ENCODE measurements at places on chromosomes 4 and X.

- no peak for DNase-seq
Measured at GRCh38 chrX:41705680-41706374, 17.1 kb downstream of the GPR34 start.

DNA sequence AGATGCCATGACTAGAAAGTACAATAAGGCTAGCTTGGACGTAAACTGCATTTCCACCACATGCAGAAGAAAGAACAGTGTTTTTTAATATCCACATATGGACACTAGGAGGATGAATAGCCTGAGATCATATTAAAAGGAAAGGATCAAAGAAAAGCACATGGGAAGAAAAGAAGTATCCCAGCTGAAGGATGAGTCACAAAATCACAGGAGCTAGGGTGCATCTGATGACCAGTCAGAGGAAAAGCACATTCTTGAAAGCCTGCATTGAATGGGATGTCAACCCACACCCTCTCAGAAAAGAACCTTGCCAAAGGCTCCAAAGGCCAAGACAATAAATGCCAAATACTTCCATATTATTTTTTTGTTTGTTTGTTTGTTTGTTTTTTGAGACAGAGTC, 56.8 kb upstream of the PRDX4 start:
- DNase-seq: no peak

DNA sequence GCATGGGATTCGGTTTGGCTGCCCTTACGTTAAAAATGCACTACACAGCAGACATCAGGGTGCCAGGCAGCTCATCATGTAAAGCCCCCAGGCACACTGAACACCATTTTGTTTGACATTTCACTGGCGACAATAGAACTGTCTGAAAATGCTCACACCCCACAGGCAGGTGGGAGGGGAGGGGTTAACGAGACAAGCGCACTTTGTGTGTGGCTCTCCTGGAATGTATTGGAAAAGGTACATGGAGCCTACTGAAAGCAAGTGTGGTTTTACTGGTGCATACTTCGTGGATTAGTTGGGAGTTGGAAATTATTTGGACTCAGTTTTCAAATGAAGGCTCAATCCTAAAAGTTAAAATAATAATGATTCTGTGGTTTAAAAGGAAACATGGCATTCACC, 31.6 kb upstream of the PPARGC1A start:
- no peak for DNase-seq

DNA sequence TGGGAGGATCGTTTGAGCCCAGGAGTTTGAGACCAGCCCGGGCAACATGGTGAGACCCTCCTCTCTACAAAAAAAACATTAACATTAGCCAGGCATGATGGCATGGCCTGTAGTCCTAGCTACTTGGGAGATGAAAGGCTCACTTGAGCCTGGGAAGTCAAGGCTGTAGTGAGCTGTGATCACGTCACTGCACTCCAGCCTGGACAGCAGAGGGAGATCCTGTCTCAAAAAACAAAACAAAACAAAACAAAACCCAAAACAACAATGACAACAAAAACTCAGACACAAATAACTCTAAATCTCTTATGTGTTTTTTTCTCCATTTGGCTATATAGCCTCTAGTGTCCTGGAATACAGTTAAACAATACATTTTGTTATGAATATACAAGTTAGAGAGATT, 127.3 kb upstream of the STK26 start:
- DNase-seq: no peak

DNA sequence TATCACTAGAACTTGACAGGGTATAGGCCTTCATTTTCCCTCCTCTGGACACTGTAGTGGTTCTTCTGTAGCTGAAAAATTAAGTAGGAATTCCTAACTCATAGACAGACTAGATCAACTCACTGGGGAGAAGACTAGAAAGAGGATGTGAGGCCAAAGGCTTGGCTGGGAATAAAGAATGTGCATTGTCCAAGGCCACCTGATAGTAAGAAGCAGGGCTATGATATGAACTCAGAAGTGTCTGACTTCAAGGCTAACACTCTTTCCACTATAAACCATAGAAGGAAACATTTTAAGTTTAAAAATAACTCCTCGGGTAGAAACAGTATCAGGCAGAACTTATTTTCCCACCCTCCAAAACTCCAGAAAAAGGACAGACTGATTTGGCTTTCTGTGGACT, 346.6 kb downstream of the OPHN1 start:
- DNase-seq: no peak

DNA sequence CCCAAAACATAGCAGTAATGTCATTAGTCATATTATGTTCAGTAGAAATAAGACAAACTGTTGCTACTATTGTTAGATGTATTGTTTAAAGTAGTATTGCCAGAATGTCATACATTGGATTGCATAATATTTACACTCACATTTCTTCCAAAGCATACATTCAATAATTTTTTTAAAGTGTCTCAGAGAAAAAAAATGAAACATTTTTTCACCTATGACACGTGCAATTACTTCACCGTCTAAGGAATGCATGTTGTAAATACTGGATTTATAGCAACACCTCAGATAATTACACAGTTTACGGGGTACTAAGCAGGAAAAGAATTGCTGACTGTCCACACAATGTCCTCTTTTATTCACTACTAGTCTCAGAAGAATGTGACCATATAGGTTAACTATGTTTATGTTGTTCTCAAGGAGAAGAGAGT, 162.1 kb downstream of the PCDH18 start:
- DNase-seq: peak; percentile 49

DNA sequence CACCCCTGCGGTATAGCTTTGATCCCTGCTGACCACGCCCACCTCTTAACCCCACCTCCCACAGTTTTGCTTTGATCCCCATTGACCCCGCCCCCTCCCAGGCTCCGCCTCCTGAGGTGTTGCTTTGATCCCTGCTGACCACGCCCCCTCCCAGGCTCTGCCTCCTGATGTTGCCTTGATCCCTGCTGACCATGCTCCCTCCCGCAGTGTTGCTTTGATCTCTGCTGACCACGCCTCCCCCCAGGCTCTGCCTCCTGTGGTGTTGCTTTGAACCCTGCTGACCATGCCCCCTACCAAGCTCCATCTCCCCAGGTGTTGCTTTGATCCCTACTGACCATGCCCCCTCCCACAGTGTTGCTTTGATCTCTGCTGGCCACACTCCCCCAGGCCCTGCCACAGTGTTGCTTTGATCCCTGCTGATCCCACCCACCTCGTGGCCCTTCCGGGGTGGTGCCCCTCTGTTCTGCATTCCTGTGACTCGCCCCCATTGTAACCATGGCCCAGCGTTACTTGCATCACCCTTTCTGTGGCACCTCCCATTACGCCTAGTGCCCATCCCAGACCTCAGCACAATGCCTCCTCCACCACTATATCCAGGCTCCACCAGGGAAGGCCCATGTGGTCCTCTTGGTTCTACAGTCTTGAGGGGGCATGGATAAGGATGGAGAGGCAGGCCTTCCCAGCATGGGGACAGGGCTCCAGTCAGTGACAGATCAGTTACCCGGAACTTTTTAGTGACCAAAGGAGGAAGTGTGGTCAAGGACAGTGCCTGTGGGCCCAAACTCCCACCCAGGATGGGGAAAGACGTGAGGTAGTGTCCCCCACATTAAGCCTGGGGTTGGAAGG, 70.8 kb downstream of the ADRA2C start:
- DNase-seq: no peak

GRCh38 chrX:19609541-19609940, 94.2 kb upstream of the MAP3K15 start:
- no peak for DNase-seq

DNA sequence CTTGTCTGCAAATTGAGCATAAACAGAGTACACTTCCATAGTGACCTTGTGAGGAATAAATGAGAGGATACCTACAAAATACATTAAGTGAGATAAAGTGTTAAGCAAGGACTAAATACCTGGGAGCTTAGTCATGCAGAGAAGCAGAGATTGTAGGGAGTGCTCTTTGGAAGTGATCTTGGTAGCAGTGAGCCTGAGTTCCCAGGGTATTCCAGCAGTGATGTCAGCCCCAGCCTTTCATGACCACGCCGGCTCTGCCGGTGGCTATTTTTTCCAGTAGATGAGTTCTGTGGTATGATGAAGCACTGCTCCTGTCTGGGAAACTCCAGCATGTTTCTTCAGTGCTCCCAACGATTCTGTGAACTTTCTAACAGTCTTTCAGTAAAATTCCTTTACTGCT, 391.5 kb upstream of the IGFBP7 start:
- peak; percentile 55 for DNase-seq

GRCh38 chrX:107861056-107861455, 35.4 kb downstream of the MID2 start:
- DNase-seq: no peak

DNA sequence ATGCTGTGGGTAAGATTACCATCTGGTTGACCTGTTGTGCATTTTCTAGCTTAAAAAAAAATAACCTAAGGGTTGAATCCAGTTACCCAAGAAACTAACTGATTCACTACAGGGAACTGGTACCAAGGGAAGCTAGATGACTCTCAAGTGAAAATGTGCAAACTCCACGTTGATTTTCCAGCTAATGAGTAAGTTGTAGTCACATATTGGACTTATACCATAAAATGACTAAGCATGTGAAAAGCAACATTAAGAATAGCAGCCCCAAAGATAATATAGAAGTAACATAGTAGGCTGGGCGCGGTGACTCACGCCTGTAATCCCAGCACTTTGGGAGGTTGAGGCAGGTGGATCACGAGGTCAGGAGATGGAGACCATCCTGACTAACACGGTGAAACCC, 270.9 kb downstream of the SPRY1 start:
- no peak for DNase-seq

- no peak for DNase-seq
Measured at GRCh38 chr4:189073739-189074138, 866.9 kb upstream of the FRG1 start.

GRCh38 chrX:154738011-154738738, 12.7 kb downstream of the GAB3 start:
- peak; percentile 70 for DNase-seq

DNA sequence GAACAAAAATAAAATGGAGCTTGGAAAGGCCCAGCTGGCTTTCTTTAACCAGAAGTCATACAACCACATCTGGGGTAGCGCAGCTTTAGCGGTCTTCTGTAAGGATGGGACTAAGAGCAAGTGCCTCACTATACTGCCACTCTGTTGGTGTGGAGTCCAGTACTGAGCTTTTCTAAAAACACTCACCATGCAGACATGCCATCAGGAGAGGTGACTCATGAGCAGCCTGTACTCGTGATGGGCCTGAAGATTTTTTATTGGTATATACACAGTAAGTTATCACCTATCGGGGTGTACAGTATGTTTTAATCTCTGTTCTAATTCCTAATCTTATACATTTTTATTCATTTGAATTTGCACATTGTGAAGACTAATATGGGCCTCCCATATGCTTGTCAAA, 9.6 kb downstream of the PPP3CA start:
- peak; percentile 33 for DNase-seq

Measured in adipocyte (in vitro differentiated cells).